H1 (cell line): ENCODE measurements at places on chromosomes 1 and 21. TPM values are rescaled to one million over a fixed set of nuclear protein-coding genes. Genes with fewer than 3 reads are reported as not detected.

Gene CCDC185
- 0.06 TPM in 1 of 2 replicates, not detected in the other for polyA plus RNA-seq

Gene ATXN7L2
- 8.1 and 12.3 TPM in 2 replicates for polyA plus RNA-seq

Gene GPR37L1
- polyA plus RNA-seq: 0.23 and 0.25 TPM in 2 replicates

Gene PTGER3
- 0.38 and 0.71 TPM in 2 replicates for polyA plus RNA-seq

Gene TAS1R1
- polyA plus RNA-seq: 0.17 and 0.26 TPM in 2 replicates

Gene NRDC
- 61.6 and 70.2 TPM in 2 replicates for polyA plus RNA-seq

Gene STYXL2
- 0.09 and 0.14 TPM in 2 replicates for polyA plus RNA-seq

Gene PRXL2B
- polyA plus RNA-seq: 35.3 and 54.6 TPM in 2 replicates
